ENCODE measurements at places on chromosomes 6 and 20. TPM values are rescaled to one million over a fixed set of nuclear protein-coding genes. Genes with fewer than 3 reads are reported as not detected.

DNA sequence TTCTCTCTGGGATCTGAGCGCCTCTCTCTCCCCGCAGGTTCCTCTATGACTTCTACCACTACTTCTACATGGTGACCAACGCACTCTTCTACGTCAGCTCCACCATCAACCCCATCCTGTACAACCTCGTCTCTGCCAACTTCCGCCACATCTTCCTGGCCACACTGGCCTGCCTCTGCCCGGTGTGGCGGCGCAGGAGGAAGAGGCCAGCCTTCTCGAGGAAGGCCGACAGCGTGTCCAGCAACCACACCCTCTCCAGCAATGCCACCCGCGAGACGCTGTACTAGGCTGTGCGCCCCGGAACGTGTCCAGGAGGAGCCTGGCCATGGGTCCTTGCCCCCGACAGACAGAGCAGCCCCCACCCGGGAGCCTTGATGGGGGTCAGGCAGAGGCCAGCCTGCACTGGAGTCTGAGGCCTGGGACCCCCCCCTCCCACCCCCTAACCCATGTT, 36.3 kb upstream of the MRGBP start:
- no peak for DNase-seq

DNA sequence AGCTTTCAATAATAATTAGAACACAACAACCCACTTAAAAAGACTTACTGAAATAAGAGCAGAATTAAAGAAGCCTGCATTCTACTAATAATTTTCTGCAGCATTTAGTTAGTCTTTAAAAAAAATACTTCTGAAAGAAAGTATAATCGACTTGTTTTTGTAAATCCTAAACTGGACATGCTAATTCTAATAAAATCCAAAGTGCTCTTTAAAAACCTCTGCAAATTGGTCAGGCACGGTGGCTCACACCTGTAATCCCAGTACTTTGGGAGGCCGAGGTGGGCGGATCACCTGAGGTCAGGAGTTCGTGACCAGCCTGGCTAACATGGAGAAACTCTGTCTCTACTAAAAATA, 57.5 kb upstream of the ARMH2 start:
- DNase-seq = no peak

DNA sequence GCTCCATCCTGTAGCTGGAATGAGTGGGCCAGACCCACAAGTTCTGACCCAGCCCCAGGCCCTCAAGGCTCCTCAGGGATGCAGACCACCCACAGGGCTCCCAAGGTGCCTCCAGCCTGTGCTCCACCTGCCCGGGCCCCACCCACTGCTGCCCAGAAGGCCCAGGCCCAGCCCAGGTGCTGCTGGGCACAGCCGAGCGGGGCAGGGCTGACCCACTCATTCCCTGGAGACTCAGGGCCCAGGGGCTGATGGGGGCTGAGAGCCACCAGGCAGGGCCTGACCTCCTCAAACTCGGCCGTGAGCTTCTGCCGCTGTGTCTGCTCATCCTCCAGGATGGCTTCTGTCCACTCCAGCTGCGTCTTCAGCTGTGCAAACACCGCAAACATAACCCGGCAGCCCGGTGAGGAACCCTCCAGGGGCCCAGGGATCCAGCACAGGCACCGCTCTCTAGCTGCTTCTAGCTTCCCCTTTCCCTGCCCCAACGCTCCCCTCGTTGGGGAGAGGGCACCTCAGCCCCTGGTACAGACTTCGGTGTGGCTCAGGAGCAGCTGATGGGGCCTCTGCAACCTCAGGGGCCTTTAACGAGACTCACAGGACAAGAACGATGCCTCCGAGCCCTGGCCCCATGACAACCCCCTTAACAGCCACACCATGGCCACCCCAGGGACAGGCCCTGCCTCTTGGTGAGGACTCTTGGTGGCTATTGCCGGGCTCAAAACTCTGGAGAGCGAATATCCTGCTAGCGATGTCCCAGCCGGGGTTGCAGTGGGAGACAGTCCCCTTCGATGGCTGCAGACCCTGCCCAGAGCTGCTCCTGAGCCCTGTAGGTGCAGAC, 46.0 kb downstream of the DSTN start:
- DNase-seq = no peak

- no peak for DNase-seq
Measured at GRCh38 chr6:51928320-51928719, 159.1 kb downstream of the PKHD1 start.

Gene PAK5
- not detected for total RNA-seq

All from activated CD4-positive, alpha-beta T cell treated with anti-CD3 and anti-CD28 coated beads, Interleukin-2, amount 10 ng/mL, durations not matched to agents 7 days and 5 days (primary cell).